ENCODE measurements at places on chromosomes 4 and X.

DNA sequence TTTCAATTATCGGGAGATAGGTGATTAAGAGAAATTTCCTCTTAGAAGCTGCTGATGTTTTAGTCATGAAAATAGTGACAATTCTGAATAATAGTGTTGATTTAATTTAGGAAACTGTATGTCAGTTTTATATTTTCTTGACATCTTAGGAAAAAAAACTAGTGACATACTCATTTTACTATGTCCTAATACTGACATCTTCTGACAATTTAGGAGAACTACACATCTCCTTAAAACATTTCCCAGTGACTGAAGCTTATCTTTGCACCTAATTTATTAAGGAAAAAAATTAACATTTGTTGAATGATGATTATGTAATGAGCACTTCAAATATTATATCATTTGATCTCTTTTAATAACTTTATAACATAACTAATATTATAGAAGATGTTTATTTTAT is 42.0 kb upstream of the RBMXL3 start:
- DNase-seq = no peak

DNA sequence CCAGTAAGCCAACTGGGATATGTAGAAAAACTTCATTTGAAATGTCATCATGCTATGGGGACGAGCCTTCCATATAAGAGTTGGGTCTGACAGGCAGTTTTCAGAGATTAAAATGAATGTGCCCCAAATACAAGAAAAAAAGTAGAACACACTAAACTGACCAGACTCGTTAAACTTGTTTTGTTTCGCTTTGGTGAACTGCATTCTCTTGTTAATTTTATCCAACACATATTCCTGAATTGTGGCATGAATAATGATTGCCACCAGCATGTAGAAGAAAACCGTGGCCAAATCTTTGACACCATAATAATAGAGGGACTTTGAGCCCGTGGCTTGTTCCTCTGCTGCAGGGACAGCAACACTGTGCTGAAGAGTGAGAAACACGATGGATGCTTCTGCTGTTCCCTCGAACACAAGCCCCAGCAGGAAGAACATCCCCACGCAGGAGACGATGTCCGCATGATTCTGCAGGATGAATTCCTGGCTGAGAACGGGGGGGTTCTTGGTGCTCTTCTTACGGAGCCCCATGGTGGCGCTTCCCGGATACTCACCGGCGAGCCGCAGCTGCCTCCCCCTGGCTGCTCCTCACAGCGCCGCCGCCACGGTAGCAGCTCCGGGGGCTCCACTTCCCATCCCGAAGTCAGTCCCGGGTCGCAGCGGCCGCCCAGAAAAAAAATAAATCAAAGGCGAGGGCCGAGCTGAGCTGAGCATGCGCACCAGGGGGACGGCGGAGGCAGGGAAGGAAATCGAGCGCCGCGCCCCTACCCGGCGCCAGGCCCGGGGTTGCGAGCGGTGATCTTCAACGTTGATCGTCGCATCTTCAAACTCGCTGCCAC is at the start of gene TRAM1L1:
Gene TRAM1L1 (minus strand): TSS at position 711 of the 836 bp plus-strand sequence. CDS start 183 bp downstream, at position 528.
- peak; percentile 14 for DNase-seq

DNA sequence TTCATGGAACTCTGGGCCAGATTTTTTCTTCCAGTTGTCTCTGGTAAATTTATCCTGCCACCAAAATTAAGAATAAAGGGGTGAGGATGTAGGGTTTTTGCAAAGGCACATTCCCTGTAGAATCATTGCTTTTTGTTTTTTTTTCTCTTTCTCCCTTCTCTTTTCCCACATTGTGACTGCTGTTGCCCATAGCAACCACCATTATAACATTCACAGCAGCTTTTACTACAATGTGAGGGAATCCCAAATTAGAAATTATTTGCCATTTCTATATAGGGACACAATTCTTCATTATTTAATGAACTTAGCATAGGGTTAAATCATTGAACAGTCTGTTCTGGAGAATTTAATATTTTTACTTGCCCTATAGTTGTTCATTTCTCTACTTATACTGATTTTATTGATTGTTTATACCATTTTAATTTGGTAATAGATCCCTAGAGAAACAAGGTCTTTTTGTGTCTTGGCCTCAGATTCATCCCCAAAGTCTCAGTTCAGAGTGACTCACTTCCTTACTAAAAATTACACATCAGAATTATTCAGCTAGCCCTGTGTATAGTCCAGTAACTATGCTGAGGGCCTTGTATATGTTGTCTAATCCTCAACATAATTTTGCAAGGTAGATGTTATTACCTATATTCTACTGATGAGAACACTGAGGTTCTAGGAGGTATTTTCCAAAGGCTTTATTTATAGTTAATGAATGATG is 80.8 kb upstream of the ANK2 start:
- no peak for DNase-seq

DNA sequence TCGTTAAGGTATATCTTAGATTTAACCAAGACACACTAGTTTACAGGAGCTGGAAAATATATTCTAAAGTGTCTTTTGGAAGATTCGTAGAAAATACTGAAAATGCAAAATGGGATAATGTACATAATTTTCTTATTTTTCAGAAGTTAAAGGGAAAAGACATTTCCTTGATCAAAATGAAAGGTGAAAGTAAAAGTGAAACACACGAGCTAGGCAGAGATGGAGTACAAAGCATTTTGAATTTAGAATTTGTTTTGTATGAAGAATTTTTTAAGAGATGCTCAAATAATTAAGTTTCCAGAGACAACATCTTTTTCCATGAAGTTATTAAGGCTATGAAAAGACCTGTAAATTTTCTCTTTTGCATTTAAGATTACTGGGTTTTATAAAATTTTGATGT is 2192.6 kb upstream of the AGA start:
- no peak for DNase-seq

All from GM04503 (cell line).